ENCODE measurements at places on chromosomes 16 and 17.

DNA sequence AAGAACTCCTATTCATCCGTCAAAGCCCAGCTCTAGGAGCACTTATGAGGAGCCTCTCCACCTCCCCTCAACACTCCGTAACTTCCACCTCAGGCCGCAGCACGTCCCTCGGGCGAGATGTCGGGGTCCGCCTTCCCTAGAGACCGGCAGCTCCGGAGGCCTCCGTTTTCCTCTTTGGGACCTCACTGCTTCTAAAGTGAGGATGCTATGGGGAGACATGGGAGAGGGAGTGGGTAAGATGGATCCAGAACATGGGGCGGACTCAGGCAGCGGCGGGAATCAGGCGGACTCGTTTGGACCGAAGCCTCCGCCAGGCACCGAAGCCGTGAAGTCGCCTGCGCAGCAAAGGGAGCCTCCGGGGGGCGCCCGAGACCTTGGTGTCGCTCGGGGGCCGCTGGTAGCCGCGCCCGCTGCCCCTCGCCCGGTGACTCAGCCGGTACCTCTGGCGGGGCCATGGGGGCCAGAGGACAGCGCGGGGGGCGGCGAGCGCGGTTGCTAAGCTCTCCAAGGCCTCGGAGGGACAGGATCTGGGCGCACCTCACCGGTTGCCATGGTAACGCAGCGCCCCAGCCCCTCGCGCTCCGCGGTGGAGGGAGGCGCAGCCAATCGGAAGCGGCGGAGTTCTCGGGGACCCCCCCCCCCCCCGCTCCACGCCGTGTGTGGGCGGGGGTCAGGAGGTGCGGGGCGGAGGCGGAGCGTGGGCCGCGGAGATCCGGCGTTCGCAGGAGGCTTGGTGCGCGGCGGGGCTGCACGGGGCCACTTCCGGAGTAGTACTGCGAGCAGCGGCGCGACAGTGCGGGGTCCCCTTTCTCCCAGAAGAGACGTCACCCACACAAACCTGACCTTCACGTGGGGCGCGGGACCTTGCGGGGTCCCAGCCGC lies 1.3 kb upstream of the HIC1 start:
- peak; percentile 88 for DNase-seq

DNA sequence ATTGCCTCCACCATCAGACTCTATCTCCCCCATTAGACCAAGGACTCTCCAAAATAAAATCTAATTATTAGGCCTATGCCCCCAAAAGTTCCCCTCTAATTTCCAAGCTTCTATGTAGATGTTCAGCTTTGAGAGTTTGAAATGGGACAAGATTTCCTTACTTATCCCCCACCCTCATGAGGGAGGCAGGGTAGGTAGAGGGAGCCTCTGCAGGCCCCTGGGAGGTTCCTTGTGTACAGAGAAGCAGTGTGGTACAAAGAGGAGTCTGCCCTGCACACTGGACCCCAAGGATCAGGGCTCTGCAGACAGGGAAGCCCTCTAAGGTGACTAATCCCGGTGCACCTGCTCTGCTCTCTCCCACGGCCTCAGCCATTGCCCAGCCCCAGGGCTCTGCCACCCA lies 2.5 kb downstream of the KRT17 start:
- DNase-seq, result no peak

GRCh38 chr17:6028294-6028693 lies 41.9 kb upstream of the WSCD1 start:
- DNase-seq, result no peak

- DNase-seq, result peak; percentile 68
These were observed 6.6 kb downstream of the CDC42EP4 start for GRCh38 chr17:73304971-73305812.

DNA sequence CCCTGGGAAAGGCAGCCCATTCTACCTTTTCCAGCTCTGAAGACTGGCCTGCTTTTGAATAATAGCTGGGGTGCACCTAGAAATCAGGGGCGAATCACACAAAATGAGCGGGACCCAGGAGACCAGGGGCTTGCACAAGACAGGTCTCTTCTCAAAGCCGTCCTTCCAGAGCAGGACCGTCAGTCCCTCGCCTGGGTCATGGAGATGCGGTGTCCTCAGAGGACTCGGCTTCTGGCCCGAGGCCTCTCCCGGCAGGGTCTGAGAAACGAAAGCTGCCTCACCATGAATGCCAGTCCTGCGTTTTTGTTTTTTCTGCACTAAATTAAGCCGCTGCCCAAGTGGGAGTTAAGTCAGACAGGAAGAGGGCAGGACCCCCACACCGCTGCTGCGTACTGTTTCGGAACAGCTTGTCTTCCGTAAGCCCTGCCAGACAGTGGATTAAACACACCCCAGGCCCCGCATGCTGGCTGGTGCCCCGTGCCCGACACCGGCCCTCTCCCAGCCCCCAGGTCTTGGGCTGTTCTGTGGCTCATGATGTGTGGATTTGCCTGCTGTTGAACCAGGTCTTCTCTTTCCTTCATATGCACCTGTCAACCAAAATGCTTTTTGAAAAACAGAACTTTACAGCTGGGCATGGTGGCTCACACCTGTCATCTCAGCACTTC lies 142.1 kb upstream of the RPH3AL start:
- no peak for DNase-seq

DNA sequence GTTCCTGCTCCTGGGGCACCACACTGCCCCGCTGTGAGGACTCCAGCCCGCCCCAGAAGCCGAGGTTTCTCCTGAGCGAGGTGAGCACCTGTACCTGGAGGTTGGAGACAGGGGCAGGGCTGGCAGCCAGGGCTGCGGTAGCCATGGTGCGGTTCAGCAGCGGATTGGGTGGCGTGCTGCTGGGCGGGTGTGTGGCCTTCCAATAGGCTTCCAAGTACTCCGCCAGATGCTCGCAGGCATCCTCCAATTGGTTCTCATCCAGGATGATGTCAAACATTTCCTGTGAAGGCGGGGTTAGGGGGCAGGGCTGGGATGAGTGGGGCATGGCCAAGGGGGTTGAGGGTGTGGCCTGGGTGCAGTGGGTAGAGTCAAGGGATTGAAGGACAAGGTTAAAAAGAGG lies 11.3 kb upstream of the ARL5C start:
- peak; percentile 98 for DNase-seq

- no peak for DNase-seq
These were observed 12.7 kb downstream of the WFDC1 start for GRCh38 chr16:84307209-84307954.

DNA sequence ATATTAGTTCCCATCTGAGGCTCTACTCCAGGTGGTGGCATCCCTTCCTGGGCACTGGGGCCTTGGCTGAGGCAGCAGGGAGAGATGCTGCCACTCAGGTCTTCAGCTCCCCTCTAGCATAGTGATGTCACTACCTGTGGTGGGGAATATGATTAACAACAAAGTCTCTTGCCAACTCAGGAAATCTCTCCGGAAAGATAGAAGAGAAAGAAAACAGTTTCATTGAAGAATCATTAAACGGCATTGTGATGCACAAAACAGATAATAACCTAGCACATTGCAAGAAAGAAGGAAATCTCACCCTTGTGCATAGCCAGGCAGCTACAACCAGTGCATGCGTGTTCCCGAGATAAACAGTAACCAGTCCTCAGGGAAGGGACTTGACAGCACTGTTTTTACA lies 12.2 kb upstream of the ZNF267 start:
- no peak for DNase-seq

GRCh38 chr17:37167756-37168155 lies 208.0 kb upstream of the C17orf78 start:
- no peak for DNase-seq

DNA sequence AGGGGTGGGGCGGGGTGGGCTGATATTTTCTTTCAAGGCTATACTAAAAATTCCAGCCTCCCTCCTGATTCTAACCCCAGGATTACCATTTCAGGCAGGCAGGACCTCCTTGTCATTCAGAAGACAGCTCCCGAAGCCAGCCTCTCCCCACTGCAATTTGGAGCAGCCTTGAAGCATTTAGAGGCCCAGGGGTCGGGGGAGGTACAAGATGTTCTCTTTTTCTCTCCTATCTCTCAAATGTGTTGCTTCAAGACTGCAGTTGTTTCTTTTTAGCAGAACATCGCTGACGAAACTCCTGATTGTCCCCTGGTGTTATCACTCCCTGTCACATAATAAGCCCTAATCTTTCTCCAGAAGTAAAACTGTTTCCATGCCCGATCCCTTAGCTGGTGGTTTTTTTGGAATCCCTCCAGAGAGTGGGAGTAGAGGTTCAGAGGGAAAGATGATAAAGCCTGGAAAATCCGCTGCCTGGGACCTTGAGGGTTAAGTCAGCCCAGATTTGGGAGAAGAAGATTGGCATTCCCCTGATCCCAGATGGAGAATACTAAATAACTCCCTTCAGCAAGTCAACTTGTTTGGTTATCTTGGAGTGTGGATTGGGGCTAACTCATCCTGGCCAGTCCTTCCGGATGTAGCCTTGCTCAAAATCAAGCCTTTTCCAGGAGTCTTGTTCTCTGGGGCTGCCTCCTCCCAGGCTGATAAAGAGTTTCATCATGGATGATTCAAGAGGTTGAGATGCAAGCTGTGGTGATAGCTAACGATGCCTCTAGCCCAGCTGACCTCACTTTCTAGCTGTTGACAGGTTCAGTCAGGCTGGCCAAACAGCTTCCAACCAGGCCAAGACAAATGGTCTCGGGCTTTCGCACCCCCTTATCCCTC lies 71.3 kb downstream of the SOX9 start:
- no peak for DNase-seq

Measured in GM23338 (cell line).